ENCODE measurements at places on chromosomes 5 and 9. TPM values are rescaled to one million over a fixed set of nuclear protein-coding genes. Genes with fewer than 3 reads are reported as not detected.

Gene SGCD
- not detected for total RNA-seq

Gene PCSK5
- total RNA-seq = 3.9 TPM

Gene GCNT1
- total RNA-seq = 8.9 TPM

Gene CPLANE1
- 13.7 TPM for total RNA-seq

Gene VLDLR
- 3.7 TPM for total RNA-seq

Gene PCDHA5
- not detected for total RNA-seq

Gene CANX
- 369 TPM for total RNA-seq

- no peak for DNase-seq
Observed at GRCh38 chr5:165139721-165140120, 1634.3 kb downstream of the MAT2B start.

GRCh38 chr9:133973111-133973790 is 18.9 kb downstream of the VAV2 start:
- DNase-seq = no peak

- no peak for DNase-seq
Observed at GRCh38 chr5:6702633-6703032, 10.6 kb upstream of the TENT4A start.

DNA sequence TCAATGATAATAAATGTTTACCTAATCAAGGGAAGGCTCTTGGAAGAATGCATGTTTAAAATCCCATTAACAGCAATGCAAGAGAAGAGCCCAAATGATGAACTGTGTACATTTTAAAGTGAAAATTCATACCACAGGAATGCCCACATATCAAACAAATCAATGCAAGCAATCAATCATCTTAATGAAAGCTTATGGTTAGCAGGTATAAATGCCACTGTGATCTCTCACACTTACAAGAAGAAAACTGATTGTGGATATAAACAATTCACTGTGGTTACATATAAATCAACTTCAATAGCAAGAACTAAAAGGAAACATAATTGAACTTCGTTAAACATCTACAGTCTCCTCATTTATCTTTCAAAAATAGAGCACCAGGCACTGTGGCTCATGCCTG is 161.0 kb upstream of the RORB start:
- DNase-seq = no peak

DNA sequence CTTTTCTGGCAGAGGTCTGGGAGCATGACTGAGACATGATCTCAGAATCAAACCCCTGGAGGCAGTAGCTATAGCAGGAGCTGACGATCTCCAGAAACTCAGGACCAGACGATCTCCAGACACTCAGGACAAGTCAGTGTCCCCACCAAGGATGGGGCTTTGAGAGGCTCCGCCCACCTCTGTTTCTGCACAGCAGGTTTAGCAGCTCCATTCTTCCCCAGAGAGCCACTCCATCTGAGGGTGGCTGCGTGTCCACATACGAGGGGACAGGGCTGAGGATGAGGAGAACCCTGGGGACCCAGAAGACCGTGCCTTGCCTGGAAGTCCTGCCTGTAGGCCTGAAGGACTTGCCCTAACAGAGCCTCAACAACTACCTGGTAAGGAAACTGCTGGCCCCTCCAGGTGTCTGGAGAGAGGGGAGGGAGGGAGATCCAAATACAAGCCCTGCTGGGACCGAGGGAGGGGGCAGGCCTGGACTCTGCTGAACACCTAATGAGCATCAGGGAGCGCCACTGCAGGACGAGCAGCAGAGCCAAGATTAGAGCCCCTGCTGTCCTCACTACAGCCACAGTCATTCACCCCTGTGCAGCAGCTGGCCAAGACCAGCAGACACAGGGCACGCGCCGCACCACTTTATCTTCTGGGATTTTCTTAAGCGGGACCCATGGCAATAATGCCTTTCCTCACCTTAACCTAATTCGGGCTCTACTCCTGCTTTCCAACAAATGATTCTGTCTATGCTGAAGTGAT is at the start of gene GABRP:
TSS of gene GABRP (plus strand) at position 228 of the 750 bp plus-strand sequence. CDS start 4,891 bp downstream, outside the sequence.
- DNase-seq = no peak

GRCh38 chr5:1667648-1668140 is 131.9 kb downstream of the MRPL36 start:
- no peak for DNase-seq

DNA sequence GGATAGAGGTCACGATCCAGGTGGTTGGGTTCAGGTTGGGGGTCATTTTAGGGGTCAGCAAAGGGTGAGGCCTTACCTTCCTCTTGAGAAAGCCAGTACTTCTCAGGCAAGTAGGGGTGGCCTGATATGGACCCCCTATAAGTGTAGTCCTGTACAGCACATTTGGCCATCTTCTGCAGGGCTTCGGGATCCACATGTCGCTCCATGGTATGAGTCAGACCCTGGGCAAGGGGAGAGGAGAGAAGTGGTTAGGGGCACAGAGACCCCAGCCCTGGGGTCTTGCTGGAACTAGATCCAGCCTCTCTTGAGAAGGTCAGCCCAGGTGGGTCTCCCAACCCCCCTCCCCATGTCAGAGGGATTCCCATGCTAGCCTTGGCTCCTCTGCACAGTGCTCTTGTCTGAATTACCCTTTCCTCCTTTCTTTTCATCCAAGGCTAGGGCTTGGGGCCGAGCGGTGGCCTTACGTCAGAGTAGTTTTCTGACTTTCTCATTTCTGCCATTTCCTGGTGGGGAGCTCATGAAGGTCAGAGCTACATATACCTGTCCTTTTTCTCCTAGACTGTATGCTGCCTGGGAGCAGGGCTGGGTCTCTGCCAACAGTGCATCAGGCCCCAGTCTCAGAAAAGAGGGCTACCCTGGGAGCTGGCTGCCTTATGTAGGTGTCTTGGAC is 9.0 kb upstream of the MYORG start:
- no peak for DNase-seq

GRCh38 chr5:127761869-127762268 is 58.7 kb downstream of the CCDC192 start:
- no peak for DNase-seq

- DNase-seq = no peak
Observed at GRCh38 chr5:143554918-143555477, 151.5 kb upstream of the NR3C1 start.

DNA sequence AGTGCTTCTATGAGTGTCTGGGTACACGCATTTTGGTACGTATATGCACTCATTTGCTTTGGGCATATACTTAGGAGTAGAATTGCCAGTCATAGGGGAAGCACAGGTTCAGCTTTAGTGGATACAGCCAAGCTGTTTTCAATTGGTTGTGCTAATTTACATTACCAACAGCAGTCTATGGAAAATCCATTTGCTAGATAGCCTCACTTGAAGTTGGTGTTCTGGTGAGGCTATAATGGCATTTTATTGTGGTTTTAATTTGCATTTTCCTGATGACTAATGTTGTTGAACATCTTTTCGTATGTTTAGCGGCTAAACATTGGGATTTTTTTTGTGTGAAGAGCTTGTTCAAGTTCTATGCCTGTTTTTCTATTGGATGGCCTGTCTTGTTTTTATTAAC is 76.8 kb upstream of the ANKH start:
- no peak for DNase-seq

DNA sequence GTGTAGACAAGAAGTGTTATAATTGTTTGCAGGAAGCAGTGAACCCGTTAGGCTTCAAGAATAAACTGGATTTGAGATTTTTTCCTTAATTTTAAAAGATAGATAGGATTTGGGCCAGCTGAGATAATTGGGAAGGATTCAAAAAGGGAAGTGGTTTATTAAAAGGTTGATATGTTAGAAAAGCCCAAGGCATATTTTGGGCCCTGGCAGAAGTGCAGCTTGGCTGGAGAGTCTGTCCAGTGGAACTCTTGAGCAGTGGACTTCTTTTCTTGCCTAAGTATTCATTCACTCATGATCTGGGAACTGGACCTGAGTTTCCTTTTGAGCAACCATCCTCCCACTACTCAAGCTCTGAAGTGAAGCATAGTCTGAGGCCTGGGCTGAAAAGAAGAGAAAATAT is 433.4 kb downstream of the ZSWIM6 start:
- no peak for DNase-seq

GRCh38 chr5:98248949-98249348 is 524.5 kb upstream of the RGMB start:
- no peak for DNase-seq

DNA sequence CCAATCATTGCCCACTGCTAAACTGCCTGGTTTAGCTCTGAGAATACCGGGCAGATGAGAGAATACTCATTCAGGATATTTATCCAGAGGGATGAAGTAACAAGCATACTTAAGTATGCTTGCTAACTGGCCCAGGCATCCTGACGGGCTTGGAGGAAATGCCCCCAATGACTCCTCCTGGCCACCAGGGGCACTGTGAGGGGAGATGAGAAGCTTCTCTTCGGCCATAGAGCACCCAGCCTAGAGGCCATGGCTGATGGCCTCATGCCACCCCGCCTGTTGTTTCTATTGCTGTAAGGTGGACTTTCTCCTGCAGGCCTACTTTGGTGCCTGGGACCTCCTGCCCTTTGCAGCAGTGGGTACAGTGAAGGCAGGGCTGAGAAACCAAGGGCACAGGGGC is 134.5 kb upstream of the FSTL4 start:
- DNase-seq = no peak

- DNase-seq = no peak
Observed at GRCh38 chr5:172939071-172939470, 20.2 kb upstream of the RPL26L1 start.

DNA sequence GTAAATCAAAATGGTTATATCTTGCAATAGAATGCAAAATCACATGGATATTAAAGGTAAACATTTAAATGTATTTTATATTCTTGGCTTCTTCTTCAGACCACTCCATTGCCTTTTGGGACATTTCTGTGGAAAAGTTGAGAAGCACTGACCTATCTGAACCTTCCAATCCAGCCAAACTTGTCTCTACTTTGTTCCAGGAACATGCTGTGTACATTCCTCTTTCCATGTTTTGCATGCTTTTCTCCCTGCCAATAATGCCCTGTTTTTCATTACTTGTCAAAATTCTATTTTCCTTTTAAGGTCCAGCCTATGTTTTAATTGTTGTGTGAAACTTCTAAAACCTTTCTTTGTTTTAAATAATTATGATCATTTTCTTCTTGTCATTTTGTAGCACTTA is 28.3 kb downstream of the JAK2 start:
- DNase-seq = no peak

DNA sequence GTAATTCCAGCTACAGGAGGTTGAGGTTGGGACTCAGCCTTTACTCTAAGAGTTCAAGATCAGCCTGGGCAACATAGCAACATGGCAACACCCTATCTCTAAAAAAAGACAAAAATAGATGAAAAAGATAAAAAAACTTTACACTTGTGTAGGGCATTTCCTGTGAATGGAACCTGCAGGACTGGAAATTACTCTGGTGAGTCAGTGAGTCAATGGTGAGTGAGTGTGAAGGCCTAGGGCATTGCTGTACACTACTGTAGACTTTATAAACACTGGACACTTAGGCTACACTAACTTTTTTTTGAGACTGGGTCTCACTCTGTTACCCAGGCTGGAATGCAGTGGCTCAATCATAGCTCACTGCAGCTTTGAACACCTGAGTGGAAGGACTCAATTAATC is 19.5 kb upstream of the ARSI start:
- no peak for DNase-seq
